Activated CD8-positive, alpha-beta memory T cell treated with anti-CD3 and anti-CD28 coated beads for 1 hour (primary cell): ENCODE measurements at places on chromosomes 16 and 17.

DNA sequence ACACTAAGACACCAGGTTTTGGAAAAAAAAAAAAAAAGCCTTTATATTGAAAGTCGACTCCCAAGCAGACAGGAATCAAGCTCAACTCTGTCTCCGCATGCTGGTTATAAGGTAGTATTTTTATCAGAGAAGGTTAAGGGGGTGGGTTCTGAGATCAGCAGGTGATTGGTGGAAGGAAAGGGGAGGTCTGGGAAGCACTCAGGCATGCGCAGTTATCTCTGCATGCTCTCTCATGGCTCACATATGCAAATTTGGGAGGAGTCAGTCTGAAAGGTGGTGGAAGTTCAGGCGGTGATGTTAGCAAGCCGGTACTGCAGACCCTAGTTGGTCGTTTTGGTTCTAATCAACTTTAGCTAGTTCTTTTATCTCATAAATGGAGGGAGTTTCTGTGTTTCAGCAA, 357.6 kb upstream of the C16orf82 start:
- no peak for DNase-seq

DNA sequence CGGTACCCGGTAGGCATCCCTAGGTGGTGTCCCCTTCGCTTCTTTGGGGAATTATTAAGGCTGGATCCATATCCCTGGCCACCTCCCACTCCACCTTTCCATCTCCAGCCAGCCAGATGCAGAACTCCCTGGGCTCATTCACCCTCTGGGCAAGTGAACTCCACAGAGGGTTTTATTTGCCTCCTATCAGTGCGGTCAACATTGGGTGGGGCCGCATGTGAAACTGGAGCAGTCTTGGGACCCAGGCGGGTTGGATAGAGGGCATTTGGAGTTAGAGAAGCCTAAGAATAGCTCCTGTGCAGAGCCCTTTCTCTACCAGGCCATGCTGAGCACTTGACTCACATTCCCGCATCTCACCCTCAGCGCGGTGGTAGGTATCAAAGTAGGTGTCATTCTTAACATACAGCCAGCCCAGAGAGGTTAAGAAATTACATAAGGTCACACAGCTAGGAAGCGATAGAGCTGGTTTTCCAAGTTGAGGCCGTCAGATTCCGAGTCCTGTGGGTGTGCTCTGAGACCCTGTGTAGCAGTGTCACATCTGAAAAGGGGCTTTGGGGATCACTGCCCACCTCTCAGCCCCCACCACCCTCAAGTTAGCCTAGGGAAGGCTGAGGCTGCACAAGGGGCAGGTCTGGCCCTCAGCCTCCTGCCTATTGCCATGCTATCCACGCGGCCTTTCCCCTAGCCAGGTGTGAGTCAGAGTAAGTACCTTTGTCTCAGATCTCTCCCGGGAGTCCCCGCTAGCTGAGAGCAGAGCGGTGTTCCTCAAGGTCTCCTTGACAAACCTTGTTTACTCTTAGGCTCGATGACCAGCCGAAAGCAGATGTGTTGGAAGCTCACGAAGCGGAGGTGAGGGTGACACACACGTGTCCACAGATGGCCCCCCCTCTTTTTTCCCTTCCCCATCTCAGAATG, 26.9 kb upstream of the LGALS9 start:
- DNase-seq: no peak

DNA sequence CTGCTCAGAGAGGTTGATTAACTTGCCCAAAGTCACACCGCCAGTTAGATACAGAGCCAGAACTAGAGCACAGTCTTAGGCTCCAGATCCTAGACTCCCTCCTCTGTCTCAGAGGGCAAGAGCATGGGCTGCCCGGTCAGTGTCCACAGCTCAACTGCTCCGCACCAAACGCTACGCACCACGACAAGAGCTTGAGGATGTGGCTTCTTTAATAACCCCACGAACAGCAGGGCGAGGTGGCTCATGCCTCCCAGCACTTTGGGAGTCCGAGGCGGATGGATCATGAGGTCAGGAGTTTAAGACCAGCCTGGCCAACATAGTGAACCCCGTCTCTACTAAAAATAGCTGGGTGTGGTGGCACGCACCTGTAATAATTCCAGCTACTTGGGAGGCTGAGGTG, 21.4 kb downstream of the FA2H start:
- no peak for DNase-seq

DNA sequence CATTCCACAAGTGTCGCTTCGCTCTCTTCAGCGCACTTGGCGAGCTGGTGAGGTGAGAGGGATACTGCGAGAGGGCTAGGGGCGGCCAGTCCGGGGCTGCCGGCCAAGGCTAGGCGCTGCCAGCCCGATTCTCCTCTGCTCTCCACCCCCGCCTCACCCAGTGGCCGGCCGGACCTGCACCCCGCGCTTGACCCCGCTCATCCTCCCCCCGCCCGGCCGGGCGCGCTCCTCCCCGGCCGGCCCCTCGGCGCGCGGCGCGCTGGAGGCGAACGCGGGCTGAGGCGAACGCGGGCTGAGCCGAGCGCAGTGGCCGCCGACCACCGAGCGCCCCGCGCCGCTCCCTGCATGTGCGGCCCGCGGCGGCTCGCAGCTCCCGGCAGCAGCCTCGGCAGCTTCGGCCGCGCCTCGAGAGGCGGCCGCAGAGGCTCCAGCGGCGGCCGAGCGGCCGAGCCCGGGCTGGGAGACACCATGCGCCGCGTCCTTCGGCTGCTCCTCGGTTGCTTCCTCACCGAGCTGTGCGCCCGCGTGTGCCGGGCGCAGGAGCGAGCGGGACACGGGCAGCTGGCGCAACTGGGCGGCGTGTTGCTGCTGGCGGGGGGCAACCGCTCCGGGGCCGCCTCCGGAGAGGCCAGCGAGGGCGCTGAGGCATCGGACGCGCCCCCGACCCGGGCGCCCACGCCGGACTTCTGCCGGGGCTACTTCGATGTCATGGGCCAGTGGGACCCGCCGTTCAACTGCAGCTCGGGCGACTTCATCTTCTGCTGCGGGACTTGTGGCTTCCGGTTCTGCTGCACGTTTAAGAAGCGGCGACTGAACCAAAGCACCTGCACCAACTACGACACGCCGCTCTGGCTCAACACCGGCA, at the start of gene SHISA9:
SHISA9 (plus strand) TSS at position 2 of the 865 bp plus-strand sequence.
- DNase-seq: no peak

DNA sequence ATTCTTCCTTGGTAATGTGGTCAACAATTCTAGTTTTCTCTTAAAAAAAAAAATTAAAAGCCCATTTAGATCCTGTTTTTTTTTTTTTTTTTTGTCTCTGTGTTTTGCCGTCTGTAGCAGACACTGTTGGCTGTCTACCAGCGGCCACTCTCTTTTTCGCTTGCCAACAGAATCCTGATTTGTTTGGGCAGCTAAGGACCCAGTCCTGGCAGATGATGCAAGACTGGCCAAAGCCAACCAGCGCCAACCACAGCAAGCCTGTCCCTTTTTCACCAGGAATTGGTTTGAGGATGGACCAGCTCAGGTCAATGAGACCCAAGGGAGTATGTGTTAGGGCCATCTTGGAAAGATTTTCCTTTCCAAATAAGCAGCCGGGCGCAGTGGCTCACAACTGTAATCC, 28.2 kb downstream of the ST3GAL2 start:
- no peak for DNase-seq

DNA sequence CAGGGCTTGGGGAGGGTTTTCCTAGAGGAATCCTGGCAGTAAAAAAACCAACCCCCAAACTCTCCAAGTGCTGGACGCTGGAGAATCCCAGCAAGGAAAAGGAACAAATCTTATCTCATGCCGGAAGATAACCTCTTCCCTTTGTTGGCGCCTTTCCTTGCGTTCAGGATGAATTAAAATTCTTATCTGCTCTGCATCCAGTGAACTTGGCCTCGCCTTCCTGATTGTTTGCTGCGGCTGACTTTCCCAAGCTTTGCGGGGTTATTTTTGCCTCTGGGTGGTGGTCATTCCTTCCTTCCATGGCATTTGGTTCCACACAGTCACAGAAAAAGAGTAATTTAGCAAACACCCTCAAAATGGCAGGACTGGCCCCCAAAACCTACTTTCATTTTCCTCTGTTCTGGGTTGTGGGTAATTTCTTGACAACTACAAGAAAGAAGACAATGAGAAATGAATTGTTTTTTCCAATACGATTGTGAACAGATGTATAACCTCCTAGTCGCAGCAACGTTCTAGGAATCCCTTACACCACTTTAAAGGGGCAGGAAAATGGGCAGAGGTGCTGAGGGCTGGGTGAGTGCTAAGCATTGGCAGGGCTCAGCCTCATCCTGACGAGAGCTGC, 77.8 kb downstream of the MRC2 start:
- DNase-seq: no peak

DNA sequence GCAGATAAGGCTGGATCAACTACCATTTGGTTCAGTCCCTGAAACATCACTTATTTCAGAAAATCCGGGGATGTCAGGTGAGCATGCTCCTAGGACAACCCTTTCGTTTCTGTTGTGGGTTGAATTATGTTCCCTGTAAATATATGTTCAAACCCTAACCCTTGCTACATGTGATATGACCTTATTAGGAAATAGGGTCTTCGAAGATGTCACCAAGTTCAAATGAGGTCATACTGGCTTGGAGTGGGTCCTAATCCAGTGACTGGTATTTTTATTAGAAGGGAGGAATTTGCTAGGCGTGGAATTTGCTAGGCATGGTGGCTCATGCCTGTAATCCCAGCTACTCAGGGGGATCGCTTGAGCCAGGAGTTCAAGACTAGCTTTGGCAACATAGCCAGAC, 21.3 kb downstream of the SNX20 start:
- DNase-seq: no peak

DNA sequence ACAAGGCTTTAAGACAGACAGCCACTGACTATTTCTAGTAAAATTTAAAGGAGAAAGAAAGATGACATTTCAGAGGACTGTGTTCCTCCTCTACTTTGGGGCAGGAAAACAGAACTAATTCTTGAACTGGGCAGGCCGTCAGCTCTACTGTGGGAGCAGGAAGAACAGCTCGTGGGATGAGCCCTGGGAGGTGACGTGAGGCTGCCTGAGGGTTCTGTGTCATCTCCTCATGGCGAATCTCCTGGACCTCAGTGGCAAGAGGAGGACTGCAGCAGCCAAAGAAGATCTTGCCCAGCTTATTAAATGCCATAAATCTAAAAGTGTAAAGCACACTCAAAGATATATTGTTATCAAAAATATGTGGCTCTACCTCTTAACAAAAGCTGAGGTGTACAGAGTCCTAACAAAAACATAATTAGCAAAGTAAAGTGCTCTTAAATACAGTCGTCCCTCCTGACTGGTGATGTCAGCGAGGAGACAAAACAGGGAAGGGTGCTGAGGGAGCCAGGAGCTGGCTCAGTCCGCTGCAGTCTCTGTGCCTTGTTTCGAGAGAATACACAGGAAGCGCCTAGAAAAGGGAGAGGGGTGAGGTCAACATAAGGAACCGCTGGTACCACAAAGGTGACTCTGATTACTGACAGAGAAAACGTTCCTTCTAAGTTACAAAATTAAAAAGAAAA, 58.0 kb downstream of the CREBBP start:
- DNase-seq: no peak

GRCh38 chr17:21537302-21537701, 155.0 kb upstream of the KCNJ18 start:
- no peak for DNase-seq

DNA sequence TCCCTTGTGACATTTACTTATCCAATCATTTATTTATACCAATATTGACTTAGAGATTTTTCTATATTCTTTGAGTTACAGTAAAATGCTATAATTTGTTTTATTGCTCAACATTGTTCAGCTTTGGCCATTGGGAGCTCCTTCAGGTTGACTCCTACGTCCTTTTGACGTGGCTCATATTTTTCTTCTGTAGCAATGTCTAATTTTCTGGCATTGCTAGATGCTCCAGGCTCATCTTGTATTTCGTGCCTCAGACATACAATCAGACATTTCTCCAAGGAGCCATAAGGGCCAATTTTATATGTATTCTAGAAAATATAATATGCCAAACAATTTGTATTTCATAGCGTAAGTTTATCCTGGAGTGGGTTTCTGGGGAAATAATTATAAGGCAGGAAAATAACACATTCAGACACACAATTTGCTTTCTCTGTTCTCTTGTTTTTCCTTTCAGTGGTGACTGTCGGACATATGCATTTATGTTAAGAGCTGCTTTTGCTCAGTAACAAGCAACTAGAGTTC, 355.1 kb upstream of the MON1B start:
- DNase-seq: no peak

GRCh38 chr17:31527606-31528005, 136.1 kb downstream of the RAB11FIP4 start:
- DNase-seq: no peak

DNA sequence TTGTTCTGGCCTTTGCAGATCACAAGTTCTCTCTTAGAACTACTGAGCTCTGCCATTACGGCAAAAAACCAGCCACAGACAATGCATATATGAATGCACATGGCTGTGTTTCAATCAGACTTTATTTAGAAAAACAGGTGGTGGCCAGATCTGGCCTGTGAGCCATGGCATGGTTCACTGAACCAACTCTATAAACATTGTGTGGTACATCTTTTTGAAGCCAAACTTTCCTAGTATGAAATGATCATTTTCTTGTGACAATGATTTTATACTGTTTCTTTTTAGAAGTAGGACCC, 65.9 kb upstream of the AMZ2 start:
- DNase-seq: no peak

GRCh38 chr17:14760719-14761411, 460.0 kb downstream of the HS3ST3B1 start:
- no peak for DNase-seq

- DNase-seq: no peak
These were observed 64.8 kb downstream of the TUBD1 start for GRCh38 chr17:59827721-59828477.
